T-helper 1 cell (primary cell): ENCODE measurements at places on chromosomes 16 and 17.

GRCh38 chr16:27426423-27427408 lies 24.7 kb downstream of the IL21R start:
- peak; percentile 87 for DNase-seq

GRCh38 chr17:77836557-77837041 lies 121.9 kb upstream of the TNRC6C start:
- DNase-seq: no peak

- no peak for DNase-seq
These were observed 322.7 kb downstream of the NPIPA8 start for GRCh38 chr16:18013863-18014262.

GRCh38 chr17:64063766-64064224 lies 43.4 kb upstream of the ICAM2 start:
- peak; percentile 47 for DNase-seq

DNA sequence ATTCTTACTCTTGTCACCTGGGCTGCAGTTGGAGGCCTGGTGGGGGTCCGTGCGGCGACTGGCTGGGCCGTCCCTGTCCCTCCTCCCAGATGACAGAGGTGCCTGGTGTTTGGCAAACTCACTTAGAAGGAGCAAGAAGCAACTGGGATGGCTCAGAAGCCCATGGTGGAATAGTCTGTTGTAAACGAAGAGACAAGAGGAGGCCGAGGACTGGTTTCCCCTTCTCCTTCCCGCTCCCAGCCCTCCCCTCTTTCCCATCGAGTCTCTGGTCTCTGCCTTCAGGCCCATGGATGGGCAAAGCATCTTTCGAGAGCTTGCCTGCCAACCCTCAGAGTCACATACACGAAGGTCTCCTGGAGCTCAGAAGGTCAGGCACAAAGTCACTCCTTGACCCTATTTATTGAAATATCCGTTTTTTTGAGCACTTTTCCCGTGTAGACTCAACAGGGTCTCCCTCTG lies 364.4 kb downstream of the SEC14L1 start:
- no peak for DNase-seq

GRCh38 chr16:11229906-11230305 lies 26.1 kb downstream of the SOCS1 start:
- no peak for DNase-seq

- no peak for DNase-seq
These were observed 136.9 kb downstream of the BANP start for GRCh38 chr16:88088161-88088581.
